Hematopoietic multipotent progenitor cell (in vitro differentiated cells): ENCODE measurements at places on chromosomes 16 and 17.

DNA sequence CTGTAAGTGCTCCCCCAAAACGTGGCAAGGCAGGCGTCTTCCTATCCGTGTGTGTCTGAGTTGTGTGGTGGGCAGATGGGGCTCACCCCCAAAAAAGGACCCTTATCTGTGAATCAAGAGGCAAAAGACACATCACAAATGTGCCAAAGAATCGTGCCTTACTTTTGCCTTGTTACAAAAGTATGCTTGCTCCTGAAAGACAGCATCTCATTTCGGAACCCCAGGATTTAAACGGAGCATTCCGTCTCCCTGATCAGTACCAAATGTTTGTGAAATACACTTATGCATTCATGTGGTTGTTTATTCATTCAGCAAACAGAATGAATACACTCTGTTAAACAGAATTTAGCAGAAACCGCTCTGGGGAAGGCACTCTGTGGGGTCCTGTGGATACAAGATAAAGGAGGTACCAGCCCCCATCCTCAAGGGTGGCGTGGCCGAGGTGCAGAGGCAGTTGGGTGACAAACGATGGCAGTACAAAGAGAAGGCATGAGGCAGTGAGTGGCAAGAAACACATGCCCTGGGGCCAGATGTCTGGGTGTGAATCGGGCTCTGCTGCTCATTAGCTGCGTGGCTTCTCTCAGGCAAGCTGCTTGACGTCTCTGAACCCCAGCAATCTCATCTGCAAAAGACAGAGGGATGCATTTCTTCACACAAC is 654 bp downstream of the WFDC1 start:
- no peak for DNase-seq

- no peak for DNase-seq
These were observed 3.5 kb upstream of the CAMKK1 start for GRCh38 chr17:3896108-3896967.

GRCh38 chr16:55372792-55373488 is 48.9 kb downstream of the IRX6 start:
- no peak for DNase-seq

- peak; percentile 99 for DNase-seq
These were observed 11.2 kb downstream of the SPNS3 start for GRCh38 chr17:4444782-4445473.

- no peak for DNase-seq
These were observed 52.8 kb downstream of the NDEL1 start for GRCh38 chr17:8488491-8488890.

DNA sequence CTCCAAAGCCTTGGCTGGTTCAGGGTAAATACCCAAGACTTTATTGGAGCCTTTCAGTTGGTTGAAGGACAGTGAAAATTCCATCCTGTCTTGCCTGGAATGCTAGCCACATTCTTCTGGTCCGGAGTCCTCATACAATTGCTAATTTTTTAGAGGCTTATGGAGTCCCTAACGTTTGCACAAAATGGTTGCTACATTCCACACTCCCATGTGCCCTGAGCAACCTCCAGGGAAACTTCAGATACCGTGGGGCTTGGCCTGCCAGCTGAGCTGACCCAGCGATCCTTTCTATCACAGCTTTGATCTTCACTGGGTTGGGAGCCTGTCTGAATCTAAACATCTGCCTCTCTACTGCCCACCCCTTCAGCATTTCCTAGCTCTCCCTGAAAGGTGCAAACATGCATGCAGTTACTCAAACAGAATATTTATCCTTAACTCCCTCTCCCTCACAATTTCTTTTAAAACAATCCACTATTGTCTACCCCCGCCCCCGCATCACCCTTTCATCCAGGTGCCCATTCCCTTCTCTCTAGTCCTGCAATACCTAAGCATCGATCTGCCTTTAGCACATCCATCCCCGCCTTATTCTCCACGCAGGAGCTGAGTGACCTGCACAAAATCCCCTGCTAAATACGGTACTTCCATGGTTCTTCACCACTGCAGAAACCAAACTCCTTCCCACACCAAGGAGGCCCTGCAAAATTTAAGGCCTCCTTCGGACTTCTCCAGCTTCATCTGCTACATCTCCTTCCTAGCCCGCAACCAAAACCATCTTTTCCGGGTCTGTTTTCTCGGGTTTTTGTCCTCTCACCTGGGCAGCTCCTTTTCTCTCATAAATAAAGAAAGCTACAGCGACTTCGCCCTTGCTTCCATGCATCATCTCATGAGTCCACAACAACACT is 810 bp upstream of the GAN start:
- no peak for DNase-seq

DNA sequence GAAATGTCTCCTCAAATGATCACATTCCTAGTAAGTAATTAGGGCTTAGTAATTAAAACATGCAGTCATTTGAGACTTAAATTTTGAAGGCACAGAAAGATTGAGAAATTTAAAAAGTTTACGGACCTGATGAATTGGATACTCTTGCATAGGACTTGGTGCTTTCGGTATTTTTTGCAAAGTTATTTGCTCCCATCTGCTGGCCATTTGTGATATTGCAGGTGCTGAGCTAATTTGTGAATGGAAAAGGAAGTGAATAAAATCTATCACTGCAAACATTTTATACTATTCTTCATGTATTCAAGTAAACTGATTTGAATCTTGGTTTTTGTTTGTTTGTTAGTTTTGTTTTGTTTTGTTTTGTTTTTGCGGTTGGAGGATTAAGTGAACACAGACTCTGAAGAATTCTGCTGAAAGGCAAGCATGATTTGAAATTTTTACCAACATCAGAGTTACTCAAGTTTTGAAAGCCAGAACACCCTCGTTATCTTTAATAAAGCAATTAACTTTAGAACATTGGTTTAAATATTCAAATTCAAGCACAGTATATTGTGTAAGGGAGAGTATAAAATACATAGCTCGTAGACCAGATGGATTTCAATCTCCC is 689.5 kb upstream of the RBFOX1 start:
- no peak for DNase-seq

GRCh38 chr17:6456914-6457687 is 12.8 kb downstream of the PIMREG start:
- DNase-seq = no peak

GRCh38 chr17:51362811-51363585 is 102.7 kb downstream of the UTP18 start:
- DNase-seq = no peak

- no peak for DNase-seq
These were observed 37.4 kb downstream of the SRL start for GRCh38 chr16:4204521-4204920.

DNA sequence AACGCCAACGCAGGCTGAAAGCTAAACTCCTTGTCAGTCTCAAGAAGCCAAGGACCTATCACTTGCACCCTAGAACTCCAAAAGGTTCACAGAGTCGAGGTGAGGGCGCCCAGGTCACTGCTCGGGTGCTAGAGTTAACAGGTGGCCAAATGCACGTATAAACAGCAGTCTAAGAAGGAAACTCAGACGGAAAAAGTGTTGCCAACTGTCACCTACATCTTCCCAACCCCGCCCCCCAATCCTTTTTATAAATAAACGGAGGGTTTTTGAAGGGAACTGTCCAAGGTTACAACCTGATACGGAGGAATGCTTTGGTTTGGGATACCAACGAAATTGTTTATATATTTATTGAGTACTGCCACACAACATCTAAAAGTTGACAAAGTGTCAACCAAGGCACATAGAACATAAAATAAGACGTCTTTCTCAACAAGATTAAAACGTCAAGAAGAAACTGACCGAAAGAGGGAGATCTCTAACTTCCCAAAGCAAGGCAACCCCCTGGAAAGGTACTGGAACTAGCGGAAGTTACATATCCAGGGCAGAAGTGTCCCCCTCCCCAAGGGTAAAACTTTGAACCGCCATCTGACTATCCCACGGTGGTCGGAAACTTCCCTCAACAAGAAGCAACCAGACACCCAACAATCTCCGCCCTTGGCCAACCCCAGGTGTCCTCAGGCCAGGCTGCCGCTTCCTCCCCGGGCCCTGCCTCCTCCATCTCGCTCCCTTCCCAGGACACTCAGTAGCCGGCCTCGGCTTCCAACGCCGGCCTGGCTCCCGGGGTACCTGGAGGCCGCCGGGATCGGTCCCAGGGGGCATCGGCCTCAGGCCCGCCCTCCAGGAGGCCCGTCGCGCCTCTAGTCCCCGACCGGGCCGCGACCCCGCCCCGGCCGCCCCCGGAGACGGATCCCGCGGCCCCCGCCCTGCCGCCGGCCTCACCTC is 982 bp downstream of the SPAG9 start:
- DNase-seq = peak; percentile 58

- no peak for DNase-seq
These were observed 10.0 kb upstream of the CD300LD start for GRCh38 chr17:74601944-74602572.

GRCh38 chr17:67229109-67229955 is 15.7 kb downstream of the HELZ start:
- DNase-seq = no peak

- no peak for DNase-seq
These were observed 1.7 kb downstream of the ADORA2B start for GRCh38 chr17:15946611-15947120.

DNA sequence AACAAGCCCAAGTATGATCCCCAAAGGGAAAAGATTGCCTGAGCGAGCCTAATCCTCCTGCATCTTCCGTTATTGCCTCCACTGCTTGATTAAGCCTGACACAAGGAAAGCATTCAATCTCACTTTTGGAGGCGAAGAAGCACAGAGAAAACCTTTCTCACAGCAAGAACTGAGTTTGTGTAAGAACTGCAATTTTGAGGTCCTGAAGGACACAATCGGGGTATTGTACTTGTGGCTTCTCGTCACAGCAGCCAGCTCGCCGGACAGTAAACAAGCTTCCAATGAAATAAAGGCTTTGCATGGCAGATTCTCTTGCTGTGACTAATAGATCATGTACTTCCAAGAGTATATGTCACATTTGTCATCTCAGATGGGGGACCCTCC is 18.7 kb upstream of the FOXF1 start:
- DNase-seq = no peak

DNA sequence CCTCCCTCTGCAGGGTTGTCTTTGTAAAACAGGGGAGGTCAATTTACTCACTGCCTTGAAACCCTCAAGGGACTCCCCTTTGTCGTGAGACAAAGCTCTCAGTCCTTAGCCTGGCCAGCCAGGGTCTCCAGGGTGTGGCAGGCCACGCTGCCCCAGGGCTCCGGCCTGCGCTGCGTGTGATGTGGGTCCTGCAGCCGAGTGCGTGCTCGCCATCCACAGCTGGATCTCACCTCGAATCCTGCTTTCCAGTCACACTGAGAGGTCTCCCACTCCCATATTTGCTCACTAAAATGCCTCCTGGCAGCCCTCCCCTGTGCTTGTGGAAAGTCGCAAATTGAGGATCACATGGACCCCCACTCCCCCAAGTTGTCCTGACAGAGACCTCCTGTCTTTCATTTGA is 10.0 kb upstream of the CLEC18C start:
- no peak for DNase-seq

DNA sequence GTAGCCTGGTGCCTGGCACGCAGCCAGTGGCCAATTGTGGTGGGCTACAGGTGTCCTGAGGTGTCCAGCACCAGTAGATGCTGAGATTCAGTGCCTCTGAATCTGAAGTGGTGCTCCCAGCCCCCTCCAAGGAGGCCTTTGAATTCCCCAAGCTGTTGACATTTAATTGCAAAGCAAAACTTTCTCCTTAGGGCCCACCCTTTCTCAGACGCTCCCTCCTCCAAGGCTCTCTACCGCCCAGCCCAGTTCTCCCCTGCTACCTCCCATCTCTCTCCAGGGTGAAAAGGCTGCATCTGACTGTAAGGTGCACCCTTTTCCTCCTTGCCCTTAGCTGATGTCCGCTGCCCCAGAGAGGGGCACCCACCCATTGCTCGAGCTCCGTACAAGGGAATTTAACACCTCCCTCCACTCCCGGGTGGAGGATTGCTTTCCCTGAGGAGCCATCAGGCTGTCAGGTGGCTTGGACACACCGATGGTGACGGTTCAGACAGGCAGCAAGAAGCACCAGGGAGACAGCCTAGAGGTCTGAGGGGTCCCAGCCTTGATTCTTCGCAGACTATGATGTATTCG is 1.7 kb downstream of the BEAN1 start:
- DNase-seq = no peak

DNA sequence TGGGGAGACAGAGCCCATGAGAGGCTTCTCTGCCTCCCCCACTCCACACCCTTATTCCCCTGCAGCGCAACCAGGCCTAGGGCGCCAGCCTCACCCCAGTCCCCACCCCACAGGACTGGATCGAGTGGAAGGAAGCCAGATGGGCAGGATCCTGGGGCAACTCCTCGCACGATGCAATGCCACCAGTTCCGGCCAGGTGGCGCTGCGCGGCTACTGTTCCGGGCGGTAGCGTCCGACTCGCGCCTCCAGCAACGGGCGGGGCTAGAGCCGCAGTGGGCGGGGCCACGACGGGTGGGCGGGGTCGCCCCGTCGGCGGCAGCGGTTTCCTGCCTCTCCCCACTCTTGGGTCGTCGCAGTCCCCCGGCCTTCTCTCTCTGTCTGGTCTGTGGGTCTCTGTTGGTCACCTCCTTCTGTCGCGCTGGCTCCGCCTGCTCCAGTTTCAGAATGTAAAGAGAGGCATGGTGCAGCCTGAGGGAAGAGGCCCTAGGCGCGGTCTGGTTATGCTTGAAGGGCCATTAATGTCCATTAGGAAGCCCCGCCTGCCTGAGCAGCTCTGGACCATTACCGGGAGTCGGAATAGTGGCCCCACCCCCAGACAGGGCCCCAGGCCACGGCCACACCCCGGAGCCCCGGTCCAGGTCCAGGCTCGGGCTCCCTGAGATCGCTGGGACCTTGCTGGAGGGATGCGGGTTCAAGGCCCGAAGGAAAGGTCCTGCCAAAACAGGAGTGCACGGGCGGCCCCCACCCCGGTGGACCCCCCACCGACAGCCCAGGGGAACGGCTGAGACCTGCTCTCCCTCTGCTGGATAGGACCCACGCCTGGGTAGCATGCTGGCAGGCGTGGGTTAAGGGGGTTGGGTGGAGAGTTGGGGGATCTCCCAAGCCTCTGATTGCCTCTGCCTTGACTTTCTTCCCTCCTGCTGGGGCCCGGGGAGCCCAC is 3.3 kb upstream of the NHERF2 start:
- peak; percentile 90 for DNase-seq

DNA sequence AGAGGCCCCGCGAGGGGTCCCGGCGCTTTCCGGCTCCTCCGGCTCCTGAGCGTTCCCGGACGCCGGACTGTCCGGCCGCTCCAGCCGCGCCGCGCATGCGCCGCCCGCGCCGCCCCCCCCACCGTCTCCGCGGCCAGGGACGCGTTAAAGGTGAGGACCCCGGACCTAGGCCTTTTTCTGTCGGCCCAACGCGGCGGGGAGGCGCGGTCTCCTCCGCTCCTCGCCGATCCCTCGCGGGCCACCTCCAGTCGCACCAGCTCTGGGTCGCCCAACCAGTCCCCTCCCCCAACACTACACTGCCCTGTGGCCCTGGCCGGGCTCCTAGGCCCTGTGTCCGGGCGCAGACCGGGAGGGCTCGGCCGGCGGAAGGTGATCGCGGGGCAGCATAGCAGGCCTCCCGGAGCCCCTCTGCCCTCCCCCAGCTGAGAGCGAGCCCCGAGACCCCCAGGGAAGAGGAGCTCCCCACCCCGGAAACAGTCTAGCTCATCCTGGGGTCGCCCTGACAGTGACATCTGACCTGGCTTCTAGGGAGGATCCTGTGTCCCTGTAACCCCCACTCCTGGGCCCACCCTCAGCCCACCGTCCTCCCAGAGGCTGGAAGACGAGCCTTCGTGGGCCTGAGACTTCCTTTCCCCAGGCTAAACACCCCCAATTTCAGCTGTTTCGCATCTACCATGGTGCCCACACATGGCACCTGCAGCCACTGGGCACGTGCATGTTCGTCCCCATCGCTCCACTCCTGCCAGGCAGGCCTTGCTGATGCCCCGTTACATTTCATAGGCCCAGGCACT is 14.7 kb upstream of the BCAR1 start:
- DNase-seq = no peak

- DNase-seq = no peak
These were observed 21.0 kb downstream of the PHB1 start for GRCh38 chr17:49393491-49394255.
